ENCODE measurements at places on chromosomes 7 and 10.

GRCh38 chr10:84845628-84846261 lies 517.4 kb downstream of the CCSER2 start:
- no peak for DNase-seq

GRCh38 chr7:90568213-90568612 lies 27.9 kb upstream of the CDK14 start:
- no peak for DNase-seq

DNA sequence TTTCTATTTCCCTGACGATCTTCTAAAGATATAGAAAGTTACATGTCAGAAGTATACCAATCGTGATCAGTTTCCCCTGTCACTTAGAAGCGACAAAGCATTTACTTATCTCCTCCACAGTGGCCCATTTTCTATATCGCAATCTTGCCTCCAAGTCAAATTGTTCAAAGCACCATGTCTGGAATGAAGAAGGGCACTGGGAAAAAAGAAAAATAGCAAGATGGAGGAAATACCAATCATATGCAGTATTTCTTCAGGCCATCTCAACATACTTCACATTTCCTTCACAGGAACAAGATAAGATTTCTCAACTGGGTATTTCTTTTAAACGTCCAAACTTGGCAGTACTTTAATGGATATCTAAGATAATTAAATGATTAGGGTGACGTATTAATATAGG lies 63.3 kb upstream of the IL6 start:
- no peak for DNase-seq

DNA sequence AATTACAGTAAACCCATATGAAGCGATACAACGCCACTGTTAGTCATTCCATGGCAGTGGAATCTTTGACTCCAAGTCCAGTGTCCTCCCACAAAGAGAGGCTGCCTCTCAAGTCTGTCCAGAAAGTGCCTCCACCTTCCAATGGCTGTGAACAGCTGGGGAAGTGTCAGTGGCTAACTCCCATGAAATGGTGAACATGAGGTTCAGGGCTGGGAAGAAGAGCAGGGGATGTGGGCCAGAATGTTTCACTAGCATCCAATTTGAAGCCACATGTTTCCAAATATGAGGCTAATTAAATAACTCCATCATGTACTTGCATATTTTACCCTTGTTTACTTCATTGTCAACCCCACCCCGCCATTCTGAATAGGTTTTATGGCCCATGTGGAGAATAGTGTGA lies 53.1 kb upstream of the CHST15 start:
- no peak for DNase-seq

GRCh38 chr7:139104091-139104450 lies 5.4 kb downstream of the ZC3HAV1 start:
- peak; percentile 61 for DNase-seq

- DNase-seq, result no peak
These were observed 14.6 kb downstream of the OTUD1 start for GRCh38 chr10:23453465-23453864.

DNA sequence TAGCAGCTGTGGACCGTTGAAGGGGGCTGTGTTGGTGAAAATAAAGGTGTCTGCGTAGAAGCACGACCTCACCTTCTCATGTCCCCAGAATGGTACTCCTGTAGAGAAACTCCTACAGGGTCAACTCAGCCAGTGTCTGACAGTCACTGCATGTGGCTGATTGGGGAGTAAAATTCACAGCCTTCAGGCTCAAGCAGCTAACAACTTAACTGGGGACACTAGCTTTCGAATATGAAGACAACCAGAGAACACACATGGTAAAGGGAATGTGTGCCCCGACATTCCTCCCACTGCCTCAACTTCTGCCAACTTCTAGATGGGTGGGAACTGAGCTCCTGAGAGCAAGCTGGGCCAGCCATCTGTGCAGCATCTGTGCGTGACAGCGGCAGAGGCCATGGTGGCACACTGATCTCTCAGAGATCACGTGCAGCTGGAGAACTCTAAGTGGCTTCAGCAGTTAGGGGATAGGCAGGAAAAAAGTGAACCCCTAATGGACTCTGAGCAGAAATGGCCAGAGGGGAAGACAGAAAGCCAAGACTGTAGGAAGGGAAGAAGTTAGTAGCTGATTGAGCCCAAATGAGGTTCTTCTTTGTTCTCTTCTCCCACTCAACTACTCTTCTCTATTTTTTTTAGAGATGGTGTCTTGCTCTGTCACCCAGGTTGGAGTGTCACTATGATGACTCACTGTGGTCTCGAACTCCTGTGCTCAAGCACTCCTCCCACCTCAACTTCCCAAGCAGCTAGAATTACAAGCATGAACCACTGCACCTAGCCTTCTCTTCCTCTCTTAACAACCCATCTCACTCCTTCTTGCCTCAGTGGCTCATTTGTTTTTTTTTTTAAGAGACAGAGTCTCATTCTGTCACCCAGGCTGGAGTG lies 280.8 kb downstream of the ZEB1 start:
- DNase-seq, result no peak

GRCh38 chr10:102741726-102742237 lies 2.0 kb upstream of the WBP1L start:
- no peak for DNase-seq

DNA sequence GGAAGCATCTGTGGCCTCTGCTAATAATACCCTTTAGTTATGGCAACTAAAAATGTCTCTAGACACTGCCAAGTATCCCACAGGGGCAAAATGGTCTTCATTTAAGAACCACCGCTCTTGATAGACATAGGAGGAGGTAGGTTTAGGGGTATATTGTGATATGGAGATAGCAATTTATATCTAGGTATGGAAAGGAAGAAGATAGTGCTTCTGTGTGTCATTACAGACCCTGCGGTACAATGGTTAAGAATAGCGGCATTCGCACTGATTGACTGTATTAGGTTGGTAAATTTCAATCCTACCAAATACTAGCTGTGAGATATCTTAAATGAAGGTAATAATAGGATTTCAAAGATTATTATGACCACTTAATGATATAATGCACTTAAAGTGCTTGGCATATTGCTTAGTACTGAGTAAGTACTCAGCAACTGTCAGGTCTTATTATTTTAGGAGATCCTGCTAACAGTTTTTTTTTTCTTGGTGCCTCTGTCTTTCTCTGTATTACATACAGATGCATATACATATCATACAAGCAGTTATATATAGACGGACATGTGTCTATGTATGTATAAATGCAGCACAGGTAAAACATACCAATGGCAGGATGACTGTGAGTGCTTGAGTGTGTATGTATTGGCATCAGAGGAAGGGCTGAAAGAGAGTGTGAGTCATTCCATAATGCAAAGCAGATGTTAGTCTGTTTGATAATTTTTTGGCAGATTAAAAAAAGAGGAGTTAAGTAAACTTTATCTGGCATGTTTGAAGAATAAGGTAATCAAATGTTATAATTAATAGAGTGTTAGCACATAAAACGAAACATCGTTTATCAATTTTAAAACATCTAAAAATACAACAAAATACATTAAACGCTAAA lies 50.0 kb upstream of the ITGB8 start:
- DNase-seq, result no peak

DNA sequence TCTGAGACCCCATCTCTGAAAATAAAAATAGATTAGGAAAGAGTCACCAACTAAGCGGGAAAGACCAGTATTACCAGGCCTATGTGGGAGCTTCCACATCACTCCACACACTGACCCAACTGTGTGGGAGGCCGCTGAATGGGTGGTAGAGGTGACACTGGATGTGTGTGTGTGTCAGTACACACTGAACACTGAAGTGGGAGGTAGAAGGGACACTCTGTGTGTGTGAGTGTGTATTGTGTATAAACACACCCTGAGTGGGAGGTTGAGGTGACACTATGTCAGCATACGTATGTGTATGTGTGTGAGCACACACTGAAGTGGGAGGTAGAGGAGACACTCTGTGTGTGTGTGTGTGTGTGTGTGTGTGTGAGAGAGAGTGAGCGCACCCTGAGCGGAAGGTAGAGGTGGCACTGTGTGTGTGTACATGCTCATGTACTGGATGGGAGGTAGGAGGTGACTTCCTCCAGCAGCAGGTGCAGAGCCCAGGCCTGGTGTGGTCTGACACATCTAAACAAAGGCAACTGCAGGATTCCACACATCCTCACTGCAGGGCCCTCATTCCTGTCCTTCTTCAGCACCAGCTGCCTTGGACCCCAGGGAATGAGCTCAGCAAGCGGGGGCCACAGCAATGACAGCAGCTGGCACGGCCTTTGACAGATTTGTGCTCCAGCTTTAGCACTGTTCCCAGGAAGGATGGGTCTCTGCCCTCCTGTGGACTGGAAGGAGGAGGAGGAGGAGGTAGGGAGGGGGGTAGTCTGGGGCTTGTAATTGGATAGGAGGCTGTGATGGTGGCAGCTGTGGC lies 26.5 kb upstream of the RBM20 start:
- no peak for DNase-seq

DNA sequence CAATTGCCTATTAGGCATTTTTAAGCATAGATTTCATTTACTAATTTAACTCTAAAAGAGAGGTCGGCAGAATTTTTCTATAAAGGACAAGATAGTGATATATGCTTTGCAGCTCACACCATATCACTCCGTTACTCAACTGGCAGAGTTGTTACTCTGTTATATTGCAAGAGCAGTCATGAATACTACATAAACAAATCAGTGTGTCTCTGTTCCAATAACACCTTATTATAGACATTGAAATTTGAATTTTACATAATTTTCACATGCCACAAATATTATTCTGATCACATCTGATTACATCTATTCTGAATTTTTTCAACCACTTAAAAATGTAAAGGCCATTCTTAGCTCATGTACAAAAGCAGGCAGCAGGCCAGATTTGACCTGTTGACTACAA lies 853.9 kb upstream of the LRRTM3 start:
- DNase-seq, result no peak

GRCh38 chr10:32338262-32338661 lies 8.7 kb downstream of the EPC1 start:
- DNase-seq, result no peak

DNA sequence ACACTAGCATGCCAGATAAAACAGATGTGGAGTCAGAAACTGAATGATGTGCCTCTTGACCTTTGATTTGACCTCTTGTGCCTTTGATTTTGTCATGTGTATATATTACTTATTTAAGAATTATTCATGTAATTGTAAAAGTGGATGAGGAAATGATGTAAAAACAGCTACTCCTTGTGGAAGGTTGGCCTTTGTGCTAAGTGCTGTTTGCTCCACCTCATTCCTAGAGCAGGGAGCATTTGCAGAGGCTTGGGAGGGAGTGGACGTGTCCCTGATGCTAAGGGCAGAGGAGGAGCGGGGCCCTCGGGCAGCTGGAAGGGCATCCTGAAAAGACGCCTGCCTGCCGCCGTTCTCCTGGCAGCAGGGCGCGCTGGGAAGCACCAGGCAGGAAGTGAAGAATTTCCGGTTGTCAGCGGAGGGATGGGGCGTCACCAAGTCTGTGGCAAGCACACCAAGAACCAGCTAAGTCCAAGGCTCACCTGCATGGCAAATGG lies 197.6 kb upstream of the ZNF32 start:
- no peak for DNase-seq

GRCh38 chr10:132403511-132404168 lies 6.6 kb downstream of the PWWP2B start:
- DNase-seq, result no peak

DNA sequence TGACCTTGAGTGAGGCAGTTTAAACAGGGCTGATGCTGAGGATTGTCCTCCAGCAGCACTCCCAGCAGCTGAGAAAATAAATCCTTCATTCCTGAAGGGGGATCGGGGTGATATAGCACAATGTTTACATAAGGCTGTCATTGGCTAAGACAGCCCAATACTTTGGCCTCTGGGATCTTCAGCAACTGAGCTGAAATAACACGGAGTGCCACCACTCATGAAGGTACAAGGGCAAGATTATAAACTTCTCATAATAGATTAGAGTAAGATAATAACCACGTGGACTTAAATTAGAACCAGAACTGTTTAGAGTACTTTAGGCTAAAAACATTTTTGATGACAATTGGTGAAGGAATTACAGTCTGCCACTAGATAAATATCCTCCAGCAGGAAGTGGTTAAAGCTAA lies 70.0 kb upstream of the PAPSS2 start:
- no peak for DNase-seq

GRCh38 chr10:11231285-11231684 lies 213.6 kb downstream of the CELF2 start:
- DNase-seq, result no peak

DNA sequence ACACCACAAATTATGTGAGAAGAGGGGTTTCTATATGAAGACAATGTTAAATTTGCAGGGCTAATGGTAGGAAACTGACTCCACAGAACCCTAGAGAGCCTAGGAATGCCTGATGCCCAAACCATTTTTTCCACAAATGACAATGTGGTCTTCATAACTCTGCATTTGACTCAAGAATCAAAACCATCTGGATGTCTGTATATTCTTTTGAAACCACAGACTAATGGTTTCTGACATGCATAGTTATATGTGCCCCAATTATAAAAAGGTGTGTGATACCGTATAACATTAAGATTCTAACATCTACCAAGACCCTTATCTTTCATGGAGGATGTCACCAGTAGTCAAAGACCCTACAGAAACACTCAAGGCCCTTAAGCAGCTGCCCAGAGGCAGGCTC lies 20.3 kb downstream of the SEC61G start:
- DNase-seq, result no peak

- peak; percentile 11 for DNase-seq
These were observed 21.1 kb downstream of the FAM53B start for GRCh38 chr10:124722798-124723783.

- no peak for DNase-seq
These were observed 30.7 kb upstream of the ZNF92 start for GRCh38 chr7:65342723-65343629.

DNA sequence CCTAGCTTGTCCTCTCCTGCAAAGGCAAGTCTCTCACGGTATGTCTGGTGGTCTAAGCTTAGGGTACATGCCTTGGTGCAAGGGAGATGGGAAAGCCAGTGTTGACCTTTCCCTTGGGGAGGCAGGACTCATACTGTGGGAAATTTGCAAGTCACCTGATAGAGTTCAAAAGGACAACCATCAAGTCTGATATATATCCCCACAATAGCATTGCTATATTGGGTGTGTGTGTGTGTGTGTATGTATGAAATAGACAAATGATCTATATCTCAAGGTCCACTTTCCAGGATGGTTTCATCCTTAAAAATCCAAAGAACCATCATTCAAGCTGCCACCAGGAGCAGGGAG lies 12.2 kb upstream of the FFAR4 start:
- no peak for DNase-seq

DNA sequence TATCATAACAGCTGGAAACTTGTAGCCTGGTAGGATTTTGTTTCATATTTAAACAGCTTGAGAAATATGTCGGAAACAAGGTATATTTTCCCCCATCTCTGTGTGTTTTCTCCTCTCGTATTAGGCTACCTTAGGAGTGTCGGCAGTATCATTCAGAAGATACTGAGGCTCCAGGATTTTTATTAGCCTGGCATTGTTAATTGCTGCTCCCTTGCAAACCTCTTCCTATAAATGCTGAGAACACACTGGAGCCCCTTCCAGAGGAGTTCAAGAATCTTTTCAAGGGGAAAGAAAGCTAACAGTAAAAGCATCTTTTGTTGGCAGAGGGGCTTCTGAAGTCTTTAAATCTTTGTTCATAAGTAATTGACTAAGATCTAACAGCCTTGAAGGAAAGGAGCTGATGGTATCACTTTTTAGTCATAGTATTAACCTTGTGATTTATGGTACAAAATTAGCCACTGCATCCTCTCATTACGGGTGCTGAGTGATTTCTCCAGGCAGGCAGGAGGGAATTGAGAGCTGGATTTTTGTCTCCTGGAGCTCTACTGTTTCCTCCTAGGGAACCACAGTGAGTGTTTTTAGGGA lies 998.7 kb downstream of the LRMDA start:
- no peak for DNase-seq
